ENCODE measurements at places on chromosomes 5 and 9. TPM values are rescaled to one million over a fixed set of nuclear protein-coding genes. Genes with fewer than 3 reads are reported as not detected.

NRARP gene
- 0.50 TPM for polyA plus RNA-seq

PCDHA9 gene
- polyA plus RNA-seq, result not detected

MINAR2 gene
- not detected for polyA plus RNA-seq

NOTCH1 gene
- 3.1 TPM for polyA plus RNA-seq

TMEM171 gene
- polyA plus RNA-seq, result not detected

SPATA9 gene
- polyA plus RNA-seq, result not detected

DNA sequence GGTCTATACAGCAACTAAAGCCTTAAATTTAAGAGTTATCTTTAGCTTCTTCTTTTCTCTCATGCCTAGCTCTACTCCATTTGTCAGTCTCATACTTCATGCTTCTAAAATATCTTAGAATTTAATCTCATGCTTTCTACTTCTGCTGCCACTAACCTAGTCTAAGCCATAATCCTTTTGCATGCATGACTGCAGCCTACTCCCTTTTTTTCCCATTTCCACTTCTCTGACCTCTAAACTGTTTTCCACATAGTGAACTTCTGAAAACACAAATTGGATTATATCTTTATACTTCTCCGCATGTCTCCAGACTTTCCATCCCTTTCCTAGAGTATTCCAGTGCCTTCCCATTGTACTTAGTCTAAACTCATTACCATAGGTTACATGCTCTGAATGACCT, 193.0 kb downstream of the XRCC4 start:
- no peak for DNase-seq

- DNase-seq, result no peak
Observed at GRCh38 chr5:136109453-136110135, 23.1 kb upstream of the SMAD5 start.

DNA sequence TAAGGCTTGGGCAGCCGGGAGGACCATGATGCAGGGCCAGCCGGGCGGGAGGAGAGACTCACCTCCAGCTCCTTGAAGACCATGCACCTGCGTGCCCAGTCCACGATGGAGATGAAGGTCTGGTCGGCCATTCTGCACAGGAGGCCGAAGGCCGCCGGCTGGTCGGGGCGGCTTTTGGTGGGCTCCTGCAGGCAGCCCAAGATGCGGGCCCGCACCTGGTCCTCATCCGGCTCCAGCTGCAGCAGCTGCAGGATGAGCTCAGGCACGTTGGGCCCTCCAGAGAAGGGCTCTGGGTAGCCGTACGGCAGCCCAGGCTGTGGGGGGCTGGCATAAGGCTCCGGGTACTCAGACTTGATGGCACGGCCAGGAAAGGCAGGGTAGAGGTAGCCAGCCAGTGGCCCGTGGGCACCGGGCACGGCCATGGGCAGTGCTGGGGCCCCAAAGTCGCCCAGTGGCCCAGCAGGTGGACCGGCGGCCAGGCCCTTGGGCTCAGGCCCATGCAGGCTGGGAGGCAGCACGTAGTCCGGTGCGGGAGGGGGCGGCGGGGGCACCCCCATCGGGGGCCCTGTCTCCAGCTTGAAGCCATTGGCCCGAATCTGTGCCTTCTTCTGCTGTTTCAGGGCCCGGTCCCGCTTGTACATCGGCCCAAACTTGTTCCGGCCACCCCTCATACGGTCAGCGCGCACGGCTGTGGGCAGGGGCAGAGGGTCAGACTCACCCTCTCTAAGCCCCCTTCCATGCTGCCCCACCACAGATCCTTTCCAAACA, 7.0 kb downstream of the NR5A1 start:
- DNase-seq, result no peak

DNA sequence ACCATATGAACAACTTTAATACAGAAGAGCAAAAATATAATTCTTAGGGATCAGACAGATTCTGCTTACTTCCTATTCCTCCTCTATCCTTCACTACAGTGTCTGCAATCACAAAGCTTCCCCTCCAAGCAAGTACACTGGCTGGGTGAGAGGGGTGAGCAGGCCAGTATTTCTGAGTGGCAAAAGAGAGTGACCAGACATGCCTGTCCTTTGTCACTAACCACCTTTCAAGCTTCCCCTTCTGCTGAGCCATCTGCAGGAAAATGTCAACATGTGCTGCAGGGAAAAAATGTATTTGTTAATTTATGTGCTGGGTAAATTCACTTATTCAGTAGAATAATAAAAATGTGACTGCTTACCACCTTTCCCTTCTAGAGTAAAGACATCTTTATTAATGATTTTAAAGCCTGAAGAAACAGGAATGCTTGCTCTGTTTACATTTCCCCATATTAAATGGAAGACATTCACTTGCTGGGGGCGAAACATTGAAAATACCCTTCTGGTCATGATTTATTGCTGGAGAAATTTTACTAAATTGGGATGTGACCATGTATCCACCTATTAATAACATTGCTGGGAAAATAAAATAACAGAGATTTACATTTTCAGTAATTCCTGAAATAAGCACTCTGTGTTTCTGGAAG, 84.9 kb downstream of the SPOCK1 start:
- DNase-seq, result no peak

- DNase-seq, result no peak
Observed at GRCh38 chr9:113486327-113486726, 22.8 kb downstream of the RGS3 start.

- DNase-seq, result no peak
Observed at GRCh38 chr5:56963246-56963645, 11.3 kb upstream of the MIER3 start.

- no peak for DNase-seq
Observed at GRCh38 chr5:106093134-106093533, 1577.6 kb downstream of the EFNA5 start.

DNA sequence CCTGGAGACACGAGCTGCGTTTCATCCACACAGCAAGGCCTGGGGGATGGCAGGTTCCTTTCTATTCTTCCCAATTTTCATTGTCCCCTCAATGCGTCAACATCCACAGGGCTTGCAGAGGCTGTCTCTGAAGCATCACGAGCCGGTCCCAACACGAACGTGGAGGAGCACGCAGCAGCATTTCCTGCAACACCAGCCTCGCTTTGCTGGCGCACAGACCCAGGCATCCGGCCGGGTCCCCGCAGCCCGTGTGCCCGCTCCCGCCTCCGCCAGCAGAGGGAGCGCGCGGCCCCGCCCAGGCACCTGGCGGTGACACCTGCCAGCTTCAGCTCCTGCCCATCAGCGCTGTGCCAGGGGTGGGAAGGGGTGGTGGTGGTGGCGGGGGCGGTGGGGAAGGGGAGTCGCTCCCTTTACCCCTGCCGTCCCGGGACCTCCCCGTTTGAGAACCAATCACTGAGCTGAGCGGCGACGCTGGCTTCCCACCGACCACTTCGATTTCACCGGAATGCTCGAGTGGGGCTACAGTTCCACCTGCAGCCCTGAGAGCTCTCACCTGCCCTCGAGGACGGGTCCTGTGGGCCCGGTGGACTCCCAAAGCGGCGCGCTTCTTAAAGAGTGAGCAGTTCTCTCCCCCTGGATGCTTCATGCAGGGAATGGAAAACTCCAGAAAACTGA, 464.5 kb downstream of the ICE1 start:
- DNase-seq, result no peak

DNA sequence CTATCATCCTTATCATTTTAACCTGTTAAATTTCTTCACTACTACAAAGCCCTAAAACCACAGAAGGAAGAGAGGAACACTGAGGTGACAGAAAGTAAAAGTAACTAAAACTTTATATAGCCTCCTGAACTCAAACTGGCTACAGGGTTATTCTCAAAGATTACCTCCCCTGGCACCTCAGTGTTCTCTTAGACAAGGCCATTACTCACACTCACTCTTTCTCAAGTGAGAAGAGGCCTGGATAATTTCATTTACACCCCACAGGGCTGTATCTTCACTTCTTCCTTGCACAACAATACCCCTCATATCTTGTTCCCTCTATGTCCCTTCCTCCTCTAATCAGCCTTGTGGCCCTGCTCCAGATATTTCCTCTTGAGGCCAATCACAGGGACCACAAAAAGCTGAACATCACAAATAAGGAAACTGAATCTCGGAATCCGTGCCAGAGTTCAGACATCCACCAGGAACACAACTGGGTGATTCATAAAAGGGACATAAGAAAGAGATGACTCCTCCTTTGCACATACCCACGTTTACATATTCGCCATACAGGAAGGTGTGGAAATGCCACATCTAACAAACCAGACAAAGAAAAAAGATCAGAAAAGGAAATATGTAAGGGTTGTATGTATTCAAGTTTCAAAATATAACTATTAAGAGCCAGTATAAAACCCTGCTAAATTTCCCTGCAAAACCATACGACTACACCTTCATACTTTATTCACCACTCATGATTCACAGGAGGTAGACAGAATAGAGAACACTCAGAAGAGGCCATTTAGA, 1.7 kb upstream of the KLHL3 start:
- no peak for DNase-seq

DNA sequence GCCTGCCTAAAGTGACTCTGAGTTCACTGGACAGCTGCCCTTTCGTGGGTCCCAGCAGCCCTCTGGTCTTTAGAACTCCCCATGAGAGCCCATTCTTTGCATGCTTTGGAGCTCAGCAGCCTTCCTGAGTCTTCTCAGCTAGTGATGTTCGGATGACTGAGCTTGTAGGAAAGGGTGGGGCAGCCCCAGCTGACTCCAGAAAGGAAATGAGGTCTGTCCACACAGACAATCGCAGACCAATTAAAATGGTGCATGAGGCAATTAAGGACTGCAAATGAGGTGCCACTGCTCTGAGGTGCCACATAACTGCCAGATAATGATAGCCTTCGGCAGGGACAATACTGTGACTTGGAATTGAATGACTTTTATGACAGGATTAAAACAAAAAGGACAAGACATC, 25.4 kb upstream of the TOMM5 start:
- DNase-seq, result no peak

GRCh38 chr5:122392824-122393223, 80.8 kb downstream of the SNCAIP start:
- no peak for DNase-seq

DNA sequence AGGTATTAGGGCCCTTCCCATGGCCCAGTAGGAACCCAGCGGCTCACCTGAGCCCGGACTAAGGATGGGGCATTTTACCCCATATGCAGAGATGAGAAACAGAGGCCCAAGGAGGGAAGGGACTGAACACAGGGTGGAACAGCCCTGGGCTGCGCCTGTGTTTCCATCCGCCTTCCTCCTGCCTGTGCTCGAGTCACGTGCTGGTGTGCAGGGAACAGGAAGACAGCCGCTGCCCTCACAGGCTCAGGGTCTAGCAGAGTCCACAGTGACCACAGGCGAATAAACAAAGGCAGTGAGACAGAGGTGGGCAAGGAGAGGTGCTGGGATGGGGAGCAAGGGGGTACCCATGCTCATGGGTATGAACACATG, 129.4 kb downstream of the C9orf50 start:
- DNase-seq, result peak; percentile 82

- DNase-seq, result no peak
Observed at GRCh38 chr9:96172797-96173196, 129.2 kb downstream of the HSD17B3 start.

GRCh38 chr9:106423575-106423974, 439.4 kb upstream of the ZNF462 start:
- DNase-seq, result no peak

DNA sequence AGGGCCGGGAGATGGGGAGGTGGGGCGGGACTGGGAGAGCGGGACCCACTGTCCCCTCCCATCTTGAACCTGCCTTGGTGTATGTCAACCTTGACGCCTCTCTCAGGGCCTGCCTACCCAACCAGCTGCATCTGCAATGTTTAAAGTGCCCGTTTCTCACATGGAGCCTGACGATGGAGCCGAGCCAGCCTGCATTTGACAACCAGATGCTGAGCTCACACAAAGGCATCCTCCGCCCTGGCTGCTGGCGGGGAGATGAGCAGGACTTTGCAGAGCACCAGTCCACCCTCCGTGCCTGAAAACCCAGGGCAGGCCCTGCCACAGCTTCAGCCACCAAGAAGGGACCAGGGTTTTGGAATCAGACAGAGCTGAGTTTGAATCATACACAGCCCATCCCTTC, 141.1 kb upstream of the SMIM23 start:
- no peak for DNase-seq

All from aorta (tissue), 5 donors.